ENCODE measurements at places on chromosomes 13 and 19.

DNA sequence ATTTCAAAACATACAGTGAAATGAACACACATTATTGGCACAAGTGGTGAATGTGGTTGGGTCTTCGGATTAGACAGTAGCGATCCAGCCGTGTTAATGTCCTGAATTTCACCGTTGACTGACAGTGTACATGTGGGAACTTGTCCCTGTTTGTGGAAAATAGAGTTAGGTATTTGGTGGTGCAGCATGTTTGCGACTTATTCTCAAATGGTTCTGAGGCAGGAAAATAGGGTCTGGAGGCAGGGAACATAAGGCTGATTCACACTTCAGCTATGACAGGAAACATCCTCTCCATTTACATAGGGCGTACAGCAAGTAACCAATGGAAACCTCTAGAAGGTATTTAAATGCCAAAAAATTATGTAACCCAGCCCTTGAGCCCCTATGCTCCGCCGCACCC lies 4.2 kb downstream of the LGALS7B start:
- no peak for DNase-seq

GRCh38 chr13:67574320-67575233 lies 344.4 kb upstream of the PCDH9 start:
- DNase-seq, result no peak

DNA sequence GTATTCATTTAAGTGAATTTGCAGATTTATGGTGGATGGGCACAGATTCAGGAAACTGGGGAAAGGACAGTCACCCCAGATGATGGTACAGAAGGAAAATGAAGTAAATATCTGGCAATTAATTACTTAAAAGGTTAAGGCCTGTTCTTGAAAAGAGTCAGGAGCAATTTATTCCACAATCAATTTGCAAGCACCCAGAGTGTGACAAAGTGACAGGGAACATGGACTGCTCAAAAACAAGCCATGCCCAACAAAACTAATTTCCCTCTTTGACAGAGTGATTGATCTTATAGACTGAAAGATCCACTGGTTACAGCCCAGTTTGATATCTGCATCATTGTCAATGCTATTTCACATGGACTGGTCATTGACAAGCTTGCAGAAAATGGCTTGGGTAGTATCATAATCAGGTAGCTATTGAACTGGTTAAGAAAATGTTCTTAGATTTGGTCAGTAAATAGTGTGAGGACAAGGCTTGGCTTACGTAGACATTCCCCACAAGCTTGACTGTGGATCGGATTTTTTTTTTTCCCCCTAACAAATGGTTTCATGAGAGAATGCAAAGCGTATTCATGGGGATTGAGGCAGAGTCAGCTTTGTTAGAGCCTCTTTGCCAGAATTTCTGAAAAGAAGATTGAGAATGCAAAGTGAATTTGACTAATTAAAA lies 584.6 kb downstream of the GPC6 start:
- no peak for DNase-seq

DNA sequence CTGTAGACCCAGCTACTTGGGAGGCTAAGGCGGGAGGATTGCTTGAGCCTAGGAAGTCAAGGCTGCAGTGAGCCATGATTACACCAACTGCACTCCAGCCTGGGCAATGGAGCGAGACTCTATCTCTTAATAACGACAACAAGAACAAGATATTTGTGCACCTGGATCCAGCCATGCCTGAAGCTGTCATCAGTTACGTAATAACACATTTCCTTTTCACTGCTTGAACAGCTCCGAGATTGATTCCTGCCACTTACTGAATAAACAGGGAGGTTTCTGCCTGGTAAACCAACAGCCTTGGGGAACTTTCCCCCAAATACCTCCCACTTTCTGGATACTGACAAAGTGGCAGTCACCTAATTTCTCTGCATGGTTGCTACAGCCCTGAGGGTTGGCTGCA lies 5.4 kb downstream of the KANK2 start:
- DNase-seq, result no peak

DNA sequence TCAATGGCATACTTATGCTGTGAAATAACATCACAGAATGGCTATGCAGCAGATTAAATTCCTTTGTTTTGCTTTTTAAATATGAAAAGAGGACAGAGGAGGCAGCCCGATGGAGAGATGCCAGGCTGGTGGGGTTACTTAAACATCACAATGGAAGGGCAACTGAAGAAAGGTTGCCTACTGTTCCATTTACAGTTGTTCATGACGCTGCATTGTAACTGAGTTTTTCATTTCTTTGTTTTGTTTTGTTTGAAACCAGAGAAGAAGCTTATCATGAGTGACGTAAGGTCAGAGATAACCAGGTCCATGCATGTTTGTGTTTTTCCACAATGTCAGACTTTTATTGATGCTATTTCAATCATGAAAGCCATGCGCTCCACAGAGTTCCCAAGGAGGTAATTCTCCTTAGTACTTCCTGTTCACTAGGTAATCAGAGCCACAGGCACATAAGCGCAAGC lies 273.8 kb downstream of the LHFPL6 start:
- DNase-seq, result no peak

DNA sequence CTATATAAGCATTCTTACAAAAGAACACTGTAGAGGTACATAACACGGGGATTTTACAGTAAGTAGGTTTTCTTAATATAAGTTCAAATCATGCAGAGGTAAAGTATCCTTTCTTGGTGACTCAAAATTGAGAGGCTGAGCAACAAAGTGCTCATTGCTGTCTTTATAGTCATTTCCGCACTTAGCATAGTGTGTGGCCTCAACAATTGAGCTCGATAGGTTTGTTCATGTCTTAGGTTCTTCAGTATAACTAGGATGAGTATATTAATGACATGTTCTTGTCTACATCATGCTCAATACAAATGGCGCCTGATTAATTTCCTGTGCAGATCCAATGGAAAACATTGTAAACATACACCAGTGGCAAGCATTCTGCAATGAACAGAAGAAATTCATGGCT lies 1.4 kb downstream of the WDFY2 start:
- DNase-seq, result no peak

DNA sequence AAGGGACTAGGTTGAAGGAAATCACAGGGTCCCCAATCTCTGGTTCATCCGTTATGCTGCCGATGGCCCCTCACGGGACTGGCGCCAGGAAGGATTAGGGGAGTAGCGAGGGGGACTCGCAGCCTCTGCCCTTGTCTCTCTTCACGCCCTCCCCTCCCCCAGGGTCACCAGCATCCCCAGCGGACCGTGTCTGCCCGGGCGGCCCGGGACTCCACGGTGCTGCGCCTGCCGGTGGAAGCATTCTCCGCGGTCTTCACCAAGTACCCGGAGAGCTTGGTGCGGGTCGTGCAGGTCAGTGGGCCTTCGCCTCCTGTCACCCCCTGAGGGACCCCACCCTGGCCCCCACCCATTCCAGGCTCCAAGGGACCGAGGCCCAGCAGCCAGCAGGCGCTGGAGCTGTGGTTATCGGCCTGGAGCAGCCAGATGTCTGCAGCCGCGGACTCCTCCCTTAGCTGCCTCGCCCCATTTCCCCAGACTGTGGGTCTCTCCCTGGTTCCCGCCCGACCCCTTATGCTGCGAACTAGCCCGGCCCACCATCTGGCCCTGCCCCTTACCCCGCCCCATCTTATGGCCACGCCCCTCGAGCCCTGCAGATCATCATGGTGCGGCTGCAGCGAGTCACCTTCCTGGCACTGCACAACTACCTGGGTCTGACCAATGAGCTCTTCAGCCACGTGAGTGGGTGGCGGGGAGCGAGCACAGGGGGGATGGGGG lies 5.4 kb downstream of the PNPLA6 start:
- no peak for DNase-seq

- DNase-seq, result no peak
These were observed 7.6 kb upstream of the ALOX5AP start for GRCh38 chr13:30727491-30728355.

- no peak for DNase-seq
These were observed 1051.1 kb downstream of the PCDH17 start for GRCh38 chr13:58682616-58683015.

DNA sequence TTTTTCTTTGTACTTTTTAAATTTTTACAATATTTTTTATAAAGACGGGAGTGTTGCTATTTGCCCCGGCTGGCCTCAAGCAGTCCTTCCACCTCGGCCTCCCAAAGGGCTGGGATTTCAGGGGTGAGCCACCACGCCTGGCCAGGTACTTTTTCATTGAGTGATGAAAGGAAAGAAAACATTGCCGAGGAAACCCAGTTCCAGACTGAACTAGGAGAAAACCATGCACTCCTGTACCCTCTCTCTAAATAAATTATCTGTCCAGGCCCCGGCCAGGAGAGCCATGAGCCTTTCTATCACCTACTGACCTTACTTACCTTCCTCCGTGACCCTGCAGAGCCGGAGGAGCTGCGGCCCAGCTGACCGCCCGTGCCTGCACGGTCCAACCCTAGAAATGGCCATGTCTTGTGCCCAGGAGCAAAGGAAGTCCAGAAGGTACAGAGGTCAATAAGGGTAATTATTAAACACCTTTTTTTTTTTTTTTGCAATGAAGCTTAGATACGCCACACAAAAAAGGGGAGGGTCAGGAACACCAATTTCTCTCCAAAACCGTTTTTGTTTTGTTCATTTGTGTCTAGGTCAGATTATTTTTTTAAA lies at the start of gene SLC7A9:
TSS of gene SLC7A9 (minus strand) at position 399 of the 597 bp plus-strand sequence. CDS start 1,233 bp downstream, outside the sequence.
- DNase-seq, result no peak

GRCh38 chr19:12841094-12841493 lies 2.8 kb downstream of the MAST1 start:
- no peak for DNase-seq

- no peak for DNase-seq
These were observed 34.4 kb upstream of the IGFL1 start for GRCh38 chr19:46195104-46195503.

- no peak for DNase-seq
These were observed 172.3 kb upstream of the TSC22D1 start for GRCh38 chr13:44748439-44748838.

DNA sequence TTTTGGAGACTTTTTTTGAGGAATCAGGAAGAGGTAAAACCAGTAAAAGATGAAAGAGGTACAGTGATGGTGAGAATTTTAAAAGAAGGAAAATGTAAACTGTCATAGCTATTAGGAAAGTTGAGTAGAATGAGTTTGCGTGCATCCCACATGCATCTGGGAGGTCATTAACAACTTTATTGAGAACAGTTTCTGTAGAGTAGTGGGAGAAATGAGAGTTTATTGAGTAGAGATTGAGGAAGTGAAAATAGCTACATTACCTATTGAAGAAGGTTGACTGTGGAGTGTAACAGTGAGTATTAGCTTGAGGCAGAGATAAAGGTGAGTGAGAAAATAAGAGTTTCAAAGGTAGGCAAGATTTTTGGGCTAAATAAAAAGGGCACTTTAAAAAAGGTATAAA lies 38.7 kb downstream of the BRCA2 start:
- no peak for DNase-seq
